ENCODE measurements at places on chromosomes 16 and 17.

GRCh38 chr17:28545787-28546415, 6.5 kb downstream of the UNC119 start:
- no peak for DNase-seq

DNA sequence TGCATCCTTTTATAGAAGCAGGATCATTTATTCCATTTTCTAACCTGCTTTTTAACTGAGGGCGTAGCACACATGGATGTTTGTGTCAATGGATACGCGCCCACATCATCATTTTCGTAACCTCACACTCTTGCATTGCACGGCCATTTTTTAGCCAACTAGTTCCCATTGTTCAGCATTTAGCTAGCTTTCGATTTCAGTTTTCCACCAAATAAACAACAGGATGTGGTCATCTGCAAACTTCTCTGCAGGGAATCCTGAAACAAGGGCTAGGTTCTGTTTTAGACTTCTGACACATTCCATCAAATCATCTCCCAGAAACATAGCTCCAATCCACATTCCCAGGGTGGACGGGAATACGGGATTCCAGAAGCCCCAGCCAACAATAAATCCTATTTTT, 6.4 kb downstream of the CYB561 start:
- DNase-seq = no peak

GRCh38 chr17:13593021-13593751, 8.5 kb downstream of the HS3ST3A1 start:
- DNase-seq = no peak

GRCh38 chr16:67184453-67184994, 761 bp upstream of the MATCAP1 start:
- no peak for DNase-seq

DNA sequence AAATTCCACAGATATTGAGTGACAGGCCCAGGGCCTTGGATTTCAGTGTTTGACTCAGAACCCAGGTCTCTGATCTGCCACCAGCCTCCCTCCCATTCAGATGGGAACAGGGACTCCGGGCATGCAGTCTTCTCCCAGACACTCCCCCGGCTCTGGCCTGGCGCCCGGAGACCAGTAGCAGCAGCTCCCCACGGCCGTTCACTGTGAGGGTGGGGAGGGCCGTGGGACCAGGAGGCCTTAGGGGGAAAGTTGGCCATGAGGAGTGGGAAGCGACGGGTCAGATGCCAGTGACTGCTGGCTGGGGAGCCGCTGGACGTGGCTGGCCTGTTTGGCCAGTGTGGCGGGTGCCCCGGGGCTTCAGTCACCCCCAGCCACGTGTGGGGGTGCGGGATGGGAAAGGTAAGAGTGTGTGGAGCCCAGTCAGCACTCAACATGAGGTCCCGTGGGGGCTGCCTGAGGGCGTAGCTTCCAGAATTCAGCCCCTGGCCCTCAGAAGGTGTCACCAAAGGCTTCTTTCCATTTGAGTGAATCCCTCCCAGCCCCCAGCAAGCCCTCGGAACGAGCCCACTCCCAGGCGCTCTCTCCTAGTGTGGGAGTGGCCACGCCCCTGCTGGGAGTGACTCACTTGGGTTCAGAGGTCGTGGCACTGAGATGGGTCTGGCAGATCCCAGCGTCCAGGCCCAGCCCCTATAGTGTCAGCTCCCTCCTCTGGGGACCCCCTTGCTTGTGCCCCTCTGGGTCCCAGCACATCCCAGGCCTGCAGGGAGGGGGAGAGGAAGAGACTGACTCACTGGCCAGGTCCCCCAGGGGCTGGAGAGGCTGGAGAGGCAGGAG, 309.4 kb downstream of the SEC14L1 start:
- no peak for DNase-seq

DNA sequence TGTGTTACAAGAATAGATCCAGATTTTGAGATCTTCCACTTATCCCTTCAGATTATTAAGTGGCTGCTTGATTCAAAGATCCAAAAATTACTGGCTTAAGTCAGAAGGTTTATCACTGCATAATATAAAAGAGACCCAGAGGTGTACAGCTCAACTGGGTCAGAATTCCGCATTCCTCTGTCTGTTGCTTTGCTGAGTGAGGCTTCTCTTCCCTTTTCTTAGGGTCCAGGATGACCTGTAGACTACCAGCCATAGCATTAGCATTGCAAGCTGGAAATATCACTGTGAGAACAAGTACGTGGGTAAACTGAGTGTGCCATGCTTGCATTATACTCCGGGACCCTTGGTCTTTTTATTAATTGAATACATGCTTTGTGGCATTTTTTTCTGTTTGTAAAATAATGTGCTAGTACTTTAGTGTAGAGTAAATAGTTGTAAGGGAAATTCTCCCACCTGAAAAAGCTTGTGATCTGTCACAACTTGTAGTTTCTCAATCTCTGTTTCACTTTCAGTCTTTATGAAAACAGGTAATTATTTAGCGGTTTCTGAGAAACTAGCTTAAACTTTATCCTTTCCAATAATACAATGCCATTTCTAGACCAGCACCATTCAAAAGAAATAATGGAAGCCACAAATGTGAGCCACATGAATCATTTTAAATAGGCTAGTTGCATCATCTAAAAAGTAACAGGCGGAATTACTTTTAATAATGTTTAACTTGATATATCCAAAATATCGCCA, 61.6 kb downstream of the TNRC6C start:
- no peak for DNase-seq

- DNase-seq = no peak
Measured at GRCh38 chr17:10116267-10116666, 82.1 kb downstream of the GAS7 start.

- peak; percentile 39 for DNase-seq
Measured at GRCh38 chr17:57861000-57861789, 11.4 kb upstream of the MRPS23 start.

DNA sequence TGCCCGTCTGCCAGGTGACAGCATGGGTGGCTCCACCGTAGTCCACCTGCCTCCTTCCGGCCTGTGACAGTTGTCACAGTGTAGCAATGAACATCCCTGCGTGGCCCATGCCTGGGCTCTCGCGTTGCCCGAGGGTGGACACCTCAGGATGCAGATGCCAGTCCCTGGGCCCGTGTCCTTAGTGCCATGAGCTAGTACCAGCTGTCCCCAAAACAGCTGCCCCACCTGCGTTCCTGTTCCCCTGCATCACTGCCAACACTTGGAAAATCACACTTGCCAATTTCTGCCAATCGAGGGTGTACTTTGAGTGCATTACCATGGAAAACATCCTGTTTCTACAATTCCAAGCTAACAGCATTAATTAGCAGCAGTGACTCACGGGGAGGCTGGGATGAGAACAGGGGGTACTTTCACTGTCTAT, 9.0 kb upstream of the C16orf95 start:
- no peak for DNase-seq

DNA sequence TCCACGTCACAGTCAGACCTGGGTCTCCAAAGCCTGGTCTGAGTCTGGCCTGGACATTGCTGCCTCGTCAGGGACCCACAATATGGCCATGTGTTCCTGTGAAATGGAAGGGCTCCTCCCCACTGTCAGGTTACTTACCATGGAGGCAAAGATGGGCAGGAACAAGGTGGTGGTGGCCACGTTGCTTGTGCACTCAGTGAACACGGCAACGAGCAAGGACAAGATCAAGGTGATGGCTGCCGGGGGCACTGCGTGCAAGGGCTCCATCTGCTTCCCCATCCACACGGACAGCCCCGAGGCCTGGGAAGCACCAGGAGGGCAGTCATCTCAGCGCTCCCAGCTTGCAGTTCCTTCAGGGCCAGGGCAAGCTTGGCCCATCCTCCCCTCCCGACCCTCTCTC, 22.5 kb downstream of the SLC13A5 start:
- no peak for DNase-seq

- no peak for DNase-seq
Measured at GRCh38 chr17:38416840-38417209, 11.4 kb upstream of the ARHGAP23 start.

- no peak for DNase-seq
Measured at GRCh38 chr16:69632828-69633227, 67.1 kb downstream of the NFAT5 start.

- DNase-seq = no peak
Measured at GRCh38 chr16:88076211-88076931, 125.1 kb downstream of the BANP start.
